Activated naive CD8-positive, alpha-beta T cell treated with anti-CD3 and anti-CD28 coated beads for 36 hours (primary cell): ENCODE measurements at places on chromosomes 2 and 18.
A peak's percentile ranks its signal among the peaks of the same experiment; 100 is the strongest.

DNA sequence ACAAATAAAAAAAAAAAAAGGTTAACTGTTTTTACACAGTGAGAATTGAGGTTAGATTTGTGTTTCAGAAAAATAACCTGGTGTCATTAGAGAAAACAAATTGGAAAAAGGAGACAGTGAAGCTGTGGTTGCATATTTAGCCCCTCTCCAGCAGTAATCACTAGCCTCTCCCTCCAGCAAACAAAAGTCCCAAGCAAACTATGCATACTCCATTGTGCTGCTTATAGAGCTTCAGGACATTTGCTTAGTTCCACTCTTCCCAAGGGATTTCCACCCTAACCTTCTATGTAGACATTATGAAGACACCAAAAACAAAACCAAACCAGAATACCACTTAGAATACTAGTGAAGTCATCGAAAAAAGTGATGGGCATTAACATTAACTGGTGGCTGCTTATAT, 534.2 kb upstream of the CDH2 start:
- DNase-seq, result no peak
- H3K4me3 ChIP-seq, result no peak overlapping the region
- no peaks in the 10 kb centered on the region for H3K27me3 ChIP-seq
- no peaks in the 10 kb centered on the region for H3K36me3 ChIP-seq
- no peaks in the 10 kb centered on the region for H3K4me1 ChIP-seq

DNA sequence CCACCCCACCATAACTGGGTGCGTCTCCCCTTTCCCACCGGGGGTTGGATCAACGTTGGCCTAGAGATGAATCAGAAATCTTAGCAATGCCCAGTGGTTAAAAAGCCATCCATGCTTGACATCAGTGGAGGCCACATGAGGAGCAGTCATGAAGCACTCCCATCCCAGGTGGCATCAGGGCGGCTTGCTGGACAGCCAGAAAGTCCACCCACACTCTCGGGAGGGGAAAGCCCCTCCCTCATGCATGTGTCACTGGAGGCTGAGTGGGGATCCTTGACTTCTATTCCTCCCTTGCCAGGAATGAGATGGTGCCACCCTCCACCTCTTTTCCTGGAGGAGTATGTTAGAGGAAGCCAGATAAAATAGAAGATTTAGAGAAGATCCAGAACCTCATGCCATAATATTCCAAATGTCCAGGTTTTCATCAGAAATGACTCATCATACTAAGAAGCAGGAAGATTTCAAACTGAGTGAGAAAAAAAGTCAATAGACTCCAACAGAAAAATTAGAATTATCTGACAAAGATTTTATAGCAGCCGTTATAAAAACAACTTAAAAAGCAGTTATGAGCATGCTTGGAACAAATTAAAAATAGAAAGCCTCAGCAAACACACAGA, 507.1 kb upstream of the ID2 start:
- DNase-seq, result no peak
- H3K27me3 ChIP-seq, result no peaks in the 10 kb centered on the region
- H3K4me3 ChIP-seq, result no peak overlapping the region
- no peaks in the 10 kb centered on the region for H3K4me1 ChIP-seq
- H3K27ac ChIP-seq, result no peak overlapping the region

DNA sequence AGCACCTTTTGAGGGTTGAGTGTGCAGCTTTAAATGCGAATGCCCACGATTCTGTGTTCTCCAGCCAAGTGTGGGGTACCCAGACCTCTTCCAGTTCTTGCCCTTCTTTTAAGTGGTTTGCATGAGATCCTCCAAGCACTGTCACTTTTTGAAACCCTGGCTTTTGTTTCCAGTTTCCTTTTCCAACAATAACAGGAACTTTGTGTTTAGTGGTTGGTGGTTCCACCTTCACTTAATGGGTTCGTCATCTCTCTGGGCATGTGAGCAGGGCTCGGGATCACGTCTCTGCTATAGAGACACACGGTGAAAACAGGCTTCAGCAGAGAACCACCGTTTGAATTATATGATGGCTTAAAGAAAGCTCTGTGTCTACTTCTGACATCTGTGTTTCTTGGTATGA, 197.6 kb downstream of the LDLRAD4 start:
- H3K27me3 ChIP-seq, result no peaks in the 10 kb centered on the region
- peak overlapping the region; percentile 42 for H3K27ac ChIP-seq
- DNase-seq, result no peak
- no peak overlapping the region for H3K4me3 ChIP-seq
- H3K4me1 ChIP-seq, result peaks cover 24% of the 10 kb centered on the region

GRCh38 chr2:120871881-120872620, 136.4 kb downstream of the GLI2 start:
- H3K27me3 ChIP-seq, result peaks cover 37% of the 10 kb centered on the region
- DNase-seq, result no peak
- no peak overlapping the region for H3K4me3 ChIP-seq
- H3K27ac ChIP-seq, result no peak overlapping the region

- peaks cover 4% of the 10 kb centered on the region for H3K27me3 ChIP-seq
- no peak overlapping the region for H3K27ac ChIP-seq
These were observed 77.0 kb downstream of the SMIM21 start for GRCh38 chr18:75350512-75350839.

DNA sequence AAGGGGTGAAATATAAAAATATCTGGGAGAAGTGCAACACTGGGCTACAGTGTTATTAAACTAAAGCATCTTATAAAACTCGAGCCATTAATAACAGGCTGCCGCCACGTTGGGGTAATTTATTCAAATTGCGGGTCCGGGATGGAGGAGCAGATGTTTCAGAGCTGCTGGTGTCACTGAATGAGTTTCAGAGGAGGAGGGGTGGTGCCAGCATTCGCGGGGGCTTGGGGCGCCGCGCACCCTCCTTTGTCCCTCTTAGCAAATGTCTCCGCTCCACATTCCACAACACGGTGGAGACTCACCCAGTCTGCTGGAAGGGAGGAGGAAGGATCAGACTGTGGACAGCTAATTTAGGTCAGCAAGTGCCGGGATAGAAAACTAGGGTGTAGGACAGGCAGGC, 260.5 kb downstream of the CELF4 start:
- no peak for DNase-seq
- H3K4me1 ChIP-seq, result no peaks in the 10 kb centered on the region
- no peaks in the 10 kb centered on the region for H3K27me3 ChIP-seq
- no peak overlapping the region for H3K4me3 ChIP-seq

DNA sequence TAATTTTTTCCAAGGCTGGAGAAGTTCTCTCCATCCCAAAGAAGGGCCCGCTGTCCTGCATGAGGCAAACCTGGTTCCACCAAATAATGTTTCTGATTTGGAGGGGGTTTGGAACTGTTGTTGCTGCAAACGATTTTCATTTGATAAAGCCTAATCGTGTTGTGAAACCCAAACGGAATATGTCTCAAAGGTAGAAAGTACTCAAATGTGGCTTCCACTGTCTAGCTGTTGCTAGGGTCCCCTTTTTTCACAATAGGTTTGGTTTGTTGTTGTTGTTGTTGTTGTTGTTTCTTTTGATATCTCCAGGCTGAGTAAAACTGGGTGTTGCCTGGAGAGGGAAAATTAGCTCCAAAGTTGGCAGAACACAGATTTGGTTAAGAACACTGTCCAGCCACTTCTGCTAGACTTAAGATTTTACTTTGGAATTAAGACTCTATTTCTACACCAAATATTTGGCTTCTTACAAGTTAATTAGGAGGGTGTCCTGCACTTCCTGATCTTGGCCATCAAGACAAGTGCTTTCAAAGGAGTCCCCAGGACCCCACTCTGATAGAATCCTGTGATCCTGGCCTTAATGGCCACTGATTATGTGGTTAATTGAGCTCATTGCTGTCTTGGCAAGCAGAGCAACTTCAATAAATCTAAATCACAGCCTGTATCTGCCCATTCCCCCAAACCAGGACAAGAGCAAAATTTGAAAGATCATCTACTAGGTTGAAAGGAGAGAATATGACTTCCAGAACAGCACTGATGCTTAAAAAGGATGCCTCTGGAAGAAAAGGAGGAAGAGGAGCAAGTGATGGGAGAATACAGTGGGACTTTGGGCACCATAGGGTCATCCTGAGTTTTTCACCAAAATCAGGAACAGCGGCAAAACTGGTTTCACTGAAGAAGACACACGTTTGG, 3.3 kb upstream of the HOXD13 start:
- H3K27ac ChIP-seq, result no peak overlapping the region
- H3K27me3 ChIP-seq, result peaks cover 94% of the 10 kb centered on the region
- peaks cover 18% of the 10 kb centered on the region for H3K4me1 ChIP-seq

DNA sequence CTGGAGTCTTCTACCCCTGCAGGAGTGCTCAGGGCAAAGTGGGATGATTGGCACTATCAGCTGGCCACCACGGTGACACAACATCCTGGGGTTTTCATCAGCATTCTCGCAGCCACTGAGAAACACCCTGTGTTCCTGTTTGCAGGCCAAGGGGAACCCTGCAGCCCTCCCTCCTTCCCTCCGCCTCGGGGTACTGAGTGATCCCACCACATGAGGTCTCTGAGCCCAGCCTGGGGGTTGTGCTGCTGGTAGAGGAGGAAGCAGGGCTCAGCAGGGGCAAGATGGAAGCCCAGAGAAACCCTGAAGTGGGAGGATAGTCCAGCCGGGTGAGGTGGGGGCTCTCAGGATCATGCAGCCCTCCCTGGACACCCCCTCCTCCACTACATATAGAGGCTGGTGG, at the start of gene OXER1:
Gene OXER1 (minus strand): TSS at position 40 of the 400 bp plus-strand sequence. CDS start 73 bp downstream, outside the sequence.
- no peaks in the 10 kb centered on the region for H3K36me3 ChIP-seq
- no peak within 1 kb of the TSS for H3K4me3 ChIP-seq
- no peak within 1 kb of the TSS for H3K27ac ChIP-seq
- no peaks in the 10 kb centered on the region for H3K27me3 ChIP-seq

DNA sequence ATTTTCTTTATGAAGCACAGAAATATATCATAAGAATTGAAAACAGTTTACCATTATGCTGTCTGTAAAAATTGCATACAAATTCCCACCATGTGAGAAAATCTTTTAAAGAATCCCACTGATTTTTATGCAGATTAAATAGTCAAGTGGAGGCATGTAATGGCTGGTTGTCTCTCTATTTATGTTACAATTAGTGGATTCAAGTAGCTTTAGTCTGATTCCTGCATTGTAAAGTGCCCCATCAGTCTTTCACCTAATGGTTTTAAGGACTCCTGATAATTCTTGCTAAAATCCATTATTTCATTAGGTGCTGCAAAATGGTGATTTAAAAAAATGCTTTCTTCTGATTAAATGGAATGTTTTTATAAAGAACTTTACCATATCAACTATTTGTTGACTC, 148.4 kb upstream of the MYO3B start:
- H3K27me3 ChIP-seq, result no peaks in the 10 kb centered on the region
- no peak overlapping the region for H3K27ac ChIP-seq
- H3K36me3 ChIP-seq, result peaks cover 17% of the 10 kb centered on the region
- no peak for DNase-seq

DNA sequence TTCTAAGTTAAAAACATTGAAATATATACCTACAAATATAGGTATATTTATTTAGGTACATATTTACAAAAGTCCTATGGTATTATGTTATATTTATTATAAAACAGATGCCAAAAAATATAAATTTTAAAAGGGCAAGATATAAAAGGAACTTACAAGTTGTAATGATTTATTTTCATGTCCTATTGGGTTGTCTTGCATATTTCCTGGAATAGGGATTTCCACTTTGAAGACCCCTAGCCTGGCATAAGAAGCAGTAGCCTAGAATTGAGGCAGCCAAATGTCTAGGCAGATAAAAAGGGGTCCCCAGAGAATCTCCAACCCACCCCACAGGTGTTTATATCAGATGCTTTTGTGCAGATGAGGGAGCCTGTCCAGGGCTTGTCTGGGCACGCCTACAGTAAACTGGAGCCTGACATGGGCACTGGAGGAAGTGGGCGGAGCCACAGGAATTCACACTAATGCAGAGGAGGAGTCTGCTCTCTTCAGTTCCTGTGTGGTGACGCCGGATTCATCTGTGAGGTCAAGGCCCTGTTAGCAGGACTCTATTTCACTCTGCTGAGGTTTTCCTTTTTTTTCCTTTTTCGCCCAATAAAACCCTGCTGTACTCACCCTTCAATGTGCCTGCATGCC, 1088.9 kb upstream of the PIK3C3 start:
- no peaks in the 10 kb centered on the region for H3K27me3 ChIP-seq
- no peaks in the 10 kb centered on the region for H3K4me1 ChIP-seq
- H3K27ac ChIP-seq, result no peak overlapping the region
- no peak overlapping the region for H3K4me3 ChIP-seq
- H3K36me3 ChIP-seq, result no peaks in the 10 kb centered on the region

- H3K4me1 ChIP-seq, result no peaks in the 10 kb centered on the region
- no peak overlapping the region for H3K4me3 ChIP-seq
- H3K27me3 ChIP-seq, result no peaks in the 10 kb centered on the region
- peaks cover 2% of the 10 kb centered on the region for H3K36me3 ChIP-seq
- DNase-seq, result no peak
These were observed 65.9 kb upstream of the ACTR3 start for GRCh38 chr2:113823716-113824595.
